ENCODE measurements at places on chromosomes 7 and 10.

DNA sequence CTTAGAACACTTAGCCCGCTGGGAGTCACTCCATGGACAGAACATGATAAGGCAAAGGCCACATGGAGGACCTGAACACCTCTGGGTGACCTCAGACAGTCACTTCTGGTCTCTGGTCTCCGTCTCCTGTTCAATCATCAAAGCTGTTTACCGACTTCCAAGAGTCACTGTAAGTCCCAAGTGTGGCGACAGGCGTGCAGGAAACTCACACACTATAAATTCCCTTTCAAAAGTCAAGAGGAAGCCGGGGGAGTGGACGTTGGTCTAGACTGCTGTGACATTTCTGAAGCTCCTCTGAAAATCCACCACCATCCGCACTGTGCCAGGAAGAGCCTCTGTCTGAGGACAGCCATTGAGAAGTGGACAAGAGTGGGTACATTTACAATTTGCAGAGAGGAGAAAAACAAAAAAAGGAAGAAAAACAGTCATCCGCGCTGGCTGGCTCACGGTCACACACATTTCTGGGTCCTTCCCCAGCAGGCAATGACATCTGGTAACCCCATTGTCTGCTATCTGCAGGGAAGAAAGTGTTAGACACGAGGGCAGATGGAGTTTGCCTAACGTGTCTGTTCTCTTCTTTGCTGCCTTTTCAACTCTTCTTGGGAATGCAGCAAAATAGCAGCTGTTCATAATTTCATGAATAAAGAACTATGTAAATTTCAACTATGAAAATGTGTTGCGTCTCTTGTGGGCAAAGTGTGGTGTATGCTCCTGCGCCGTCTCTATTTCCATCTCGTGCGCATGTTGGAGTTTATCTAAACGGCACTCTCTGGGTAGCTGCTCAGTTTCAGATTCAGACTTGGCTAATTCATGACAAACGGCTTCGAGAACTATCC lies 32.9 kb upstream of the CUX1 start:
- no peak for DNase-seq

DNA sequence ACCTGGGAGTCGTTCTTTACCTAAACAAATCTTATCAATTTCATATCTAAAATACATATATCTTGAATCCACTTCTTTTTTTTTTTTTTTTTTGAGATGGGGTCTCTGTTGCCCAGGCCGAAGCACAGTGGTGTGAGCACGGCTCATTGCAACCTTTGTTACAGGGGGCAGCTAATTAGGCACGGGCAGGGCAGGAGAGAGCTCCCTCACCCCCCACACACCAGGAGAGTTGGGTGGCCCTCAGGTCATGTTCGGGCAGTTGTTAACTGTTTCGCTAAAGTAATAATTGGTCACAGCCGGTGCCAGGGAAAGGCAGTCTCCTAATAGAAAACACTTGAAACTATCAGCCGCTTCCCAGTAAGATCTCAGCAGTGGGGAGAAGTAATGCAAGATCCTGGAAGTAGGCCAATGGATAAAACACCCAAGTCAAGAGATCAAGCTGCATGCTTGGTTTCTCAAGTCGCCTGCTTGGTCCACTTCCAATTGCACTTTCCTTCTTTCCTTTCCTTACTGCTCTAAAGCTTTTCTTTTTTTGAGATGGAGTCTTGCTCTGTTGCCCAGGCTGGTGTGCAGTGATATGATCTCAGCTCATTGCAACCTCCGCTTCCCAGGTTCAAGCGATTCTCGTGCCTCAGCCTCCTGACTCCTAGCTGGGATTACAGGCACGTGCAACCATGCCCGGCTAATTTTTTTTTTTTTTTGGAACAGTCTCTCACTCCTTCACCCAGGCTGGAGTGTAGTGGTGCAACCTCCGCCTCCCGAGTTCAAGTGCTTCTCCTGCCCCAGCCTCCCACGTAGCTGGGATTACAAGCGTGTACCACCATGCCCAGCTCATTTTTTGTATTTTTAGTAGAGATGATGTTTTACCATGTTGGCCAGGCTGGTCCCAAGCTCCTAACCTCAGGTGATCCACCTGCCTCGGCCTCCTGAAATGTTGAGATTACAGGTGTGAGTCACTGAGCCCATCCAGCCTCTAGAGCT lies 21.3 kb upstream of the EFCAB10 start:
- no peak for DNase-seq

GRCh38 chr10:111784946-111785465 lies 398.6 kb downstream of the GPAM start:
- no peak for DNase-seq

- peak; percentile 14 for DNase-seq
Measured at GRCh38 chr10:91665842-91666241, 33.0 kb upstream of the PPP1R3C start.

GRCh38 chr10:44459671-44460070 lies 74.8 kb upstream of the CXCL12 start:
- DNase-seq, result no peak

GRCh38 chr10:103021900-103022293 lies 103.8 kb downstream of the CNNM2 start:
- DNase-seq, result no peak

Measured in BE2C (cell line).